ENCODE measurements at places on chromosomes 7 and 10.
A peak's percentile ranks its signal among the peaks of the same experiment; 100 is the strongest.

GRCh38 chr7:2507208-2507916 lies 12.2 kb upstream of the LFNG start:
- DNase-seq, result no peak

GRCh38 chr7:113550966-113551365 lies 367.8 kb downstream of the PPP1R3A start:
- no peak for DNase-seq

DNA sequence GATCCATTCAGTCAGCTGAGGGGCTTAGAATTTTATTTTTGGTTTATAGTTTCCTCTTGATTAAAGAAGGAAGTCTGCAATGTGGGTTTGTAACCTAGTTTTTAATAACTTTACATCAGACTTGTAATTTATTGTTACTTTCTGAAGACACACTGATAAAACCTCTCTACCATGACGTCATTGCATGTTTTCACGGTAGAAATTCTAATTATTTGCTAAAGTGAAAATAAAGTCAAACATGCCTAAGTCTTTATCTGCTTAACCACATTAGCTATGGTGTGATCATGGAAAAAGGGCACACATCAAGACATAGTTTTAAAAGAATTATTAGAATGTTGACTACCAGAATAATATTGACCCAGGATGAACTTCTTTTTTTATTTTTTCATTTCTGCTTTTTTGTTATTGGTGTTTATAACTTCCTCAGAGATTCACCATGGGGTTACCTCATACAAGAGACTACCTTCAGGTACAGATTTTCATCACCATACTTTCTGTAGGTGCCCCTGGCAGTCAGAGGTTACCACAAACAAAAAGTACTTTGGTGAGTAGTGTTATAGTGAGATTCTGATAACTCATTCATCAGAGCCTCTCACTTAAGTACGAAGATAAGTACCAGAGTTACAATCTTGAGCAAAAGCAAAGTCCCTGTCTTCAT lies 7.0 kb upstream of the PANK1 start:
- peak; percentile 44 for DNase-seq

DNA sequence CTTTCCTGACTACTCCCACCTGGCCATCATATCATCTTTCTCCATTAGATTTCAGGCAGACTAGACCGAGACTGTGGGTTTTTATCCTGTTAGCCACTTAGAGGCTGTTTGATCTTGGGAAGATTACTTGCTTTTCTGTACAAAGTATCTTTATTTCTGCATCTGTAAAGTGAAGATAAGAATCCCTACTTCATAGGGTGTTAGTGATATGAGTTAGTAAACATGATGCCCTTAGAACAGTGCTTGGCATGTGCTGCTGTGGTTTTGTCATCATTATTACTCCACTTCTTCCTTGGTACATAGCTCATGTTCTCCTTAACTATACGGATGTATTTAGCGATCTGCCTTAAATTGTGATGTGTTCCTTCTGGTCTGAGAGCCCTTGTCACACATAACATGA lies 165.2 kb downstream of the AUTS2 start:
- peak; percentile 8 for DNase-seq

GRCh38 chr7:151178831-151179230 lies 8.2 kb downstream of the ASB10 start:
- DNase-seq, result no peak

GRCh38 chr7:148670807-148671206 lies 27.9 kb upstream of the CUL1 start:
- peak; percentile 43 for DNase-seq

DNA sequence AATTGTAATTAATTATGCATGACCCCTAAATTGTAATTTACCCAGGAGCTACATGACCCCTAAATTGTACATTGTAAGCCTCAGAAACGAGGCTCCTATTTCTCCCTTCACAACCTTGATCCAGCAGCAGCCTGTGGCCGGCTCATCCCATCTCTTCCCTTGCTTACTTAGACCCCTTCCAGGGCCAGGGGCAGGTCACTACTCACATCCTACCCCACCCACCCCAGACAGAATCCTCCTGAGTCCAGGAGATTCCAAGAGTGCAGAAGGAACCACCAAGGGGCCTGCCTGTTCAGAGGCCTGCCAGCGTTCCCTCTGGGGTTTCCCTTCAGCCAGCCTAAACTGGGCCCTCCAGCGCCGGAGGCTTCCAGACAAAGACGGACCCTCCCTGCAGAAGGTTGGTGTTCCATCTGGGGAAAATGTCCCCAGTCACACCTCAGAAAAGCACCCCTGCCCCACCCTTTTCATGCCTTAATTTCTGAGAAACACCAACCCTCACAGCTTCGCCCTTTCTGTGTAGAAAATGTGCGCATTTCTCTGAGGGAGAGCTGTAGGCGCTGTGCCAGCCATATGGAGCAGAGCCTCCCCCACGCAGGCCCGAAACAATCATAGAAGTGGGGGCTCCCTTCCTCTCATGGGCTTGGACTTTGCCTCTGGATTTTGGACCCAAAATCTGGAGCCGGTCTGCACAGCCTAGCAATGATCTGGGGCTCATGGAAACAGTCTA lies 19.2 kb downstream of the LEP start:
- DNase-seq, result no peak

DNA sequence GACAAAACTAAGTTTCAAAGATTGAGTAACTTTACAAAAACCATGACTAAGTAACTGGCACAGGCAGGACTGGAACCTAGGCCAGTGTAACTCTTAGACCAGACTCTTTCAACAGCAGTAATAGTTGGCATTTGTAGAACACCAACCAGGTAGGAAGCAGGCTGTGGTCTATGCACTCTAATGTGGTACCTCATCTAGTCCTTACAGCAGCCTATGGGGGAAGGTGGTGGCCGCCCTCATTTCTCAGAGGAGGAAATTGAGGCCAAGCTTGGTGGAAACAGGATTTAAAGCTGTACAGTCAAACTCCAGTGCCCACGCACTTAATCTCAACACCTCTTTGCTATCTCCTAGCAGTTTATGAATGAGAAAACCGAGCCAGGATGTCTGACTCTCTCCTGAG lies 165.4 kb upstream of the LRGUK start:
- no peak for DNase-seq

GRCh38 chr7:84102213-84102612 lies 92.4 kb downstream of the SEMA3A start:
- DNase-seq, result no peak

DNA sequence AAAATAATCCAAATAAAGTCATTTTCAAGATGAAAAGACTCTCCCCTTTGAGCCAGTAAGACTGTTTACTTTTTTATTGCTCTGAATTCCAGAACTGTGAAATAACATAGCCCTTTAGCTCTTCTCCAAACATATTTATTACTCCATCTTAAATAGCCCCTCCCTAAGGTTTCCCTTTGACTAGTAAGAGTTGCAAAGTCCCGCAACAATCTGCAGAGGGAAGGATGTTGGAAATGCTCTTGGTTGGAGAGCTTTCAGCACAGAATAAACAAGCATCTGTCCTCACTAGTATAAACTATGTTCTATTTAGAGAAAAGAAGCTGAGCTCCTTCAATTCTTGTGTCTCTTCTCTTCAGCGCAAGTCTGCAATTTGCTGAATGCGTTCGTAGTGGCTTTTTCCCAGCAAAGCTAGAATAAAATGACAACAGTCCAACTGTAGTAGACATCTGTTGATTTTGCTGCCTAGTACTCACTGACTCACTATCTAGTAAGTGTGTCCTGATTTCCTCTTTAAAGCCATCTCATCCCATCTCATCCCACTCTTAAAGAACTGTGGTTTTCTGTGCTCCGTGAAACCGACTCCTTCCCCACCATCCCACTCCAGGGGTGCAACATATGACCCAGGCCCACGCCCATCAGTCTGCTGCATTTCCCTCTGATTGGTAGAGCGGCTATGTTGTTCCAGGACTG lies 104.0 kb downstream of the FAM107B start:
- DNase-seq, result peak; percentile 27
